CD8-positive, alpha-beta memory T cell (primary cell): ENCODE measurements at places on chromosomes 16 and 17. TPM values are rescaled to one million over a fixed set of nuclear protein-coding genes. Genes with fewer than 3 reads are reported as not detected.

Gene C16orf92
- total RNA-seq: not detected

DNA sequence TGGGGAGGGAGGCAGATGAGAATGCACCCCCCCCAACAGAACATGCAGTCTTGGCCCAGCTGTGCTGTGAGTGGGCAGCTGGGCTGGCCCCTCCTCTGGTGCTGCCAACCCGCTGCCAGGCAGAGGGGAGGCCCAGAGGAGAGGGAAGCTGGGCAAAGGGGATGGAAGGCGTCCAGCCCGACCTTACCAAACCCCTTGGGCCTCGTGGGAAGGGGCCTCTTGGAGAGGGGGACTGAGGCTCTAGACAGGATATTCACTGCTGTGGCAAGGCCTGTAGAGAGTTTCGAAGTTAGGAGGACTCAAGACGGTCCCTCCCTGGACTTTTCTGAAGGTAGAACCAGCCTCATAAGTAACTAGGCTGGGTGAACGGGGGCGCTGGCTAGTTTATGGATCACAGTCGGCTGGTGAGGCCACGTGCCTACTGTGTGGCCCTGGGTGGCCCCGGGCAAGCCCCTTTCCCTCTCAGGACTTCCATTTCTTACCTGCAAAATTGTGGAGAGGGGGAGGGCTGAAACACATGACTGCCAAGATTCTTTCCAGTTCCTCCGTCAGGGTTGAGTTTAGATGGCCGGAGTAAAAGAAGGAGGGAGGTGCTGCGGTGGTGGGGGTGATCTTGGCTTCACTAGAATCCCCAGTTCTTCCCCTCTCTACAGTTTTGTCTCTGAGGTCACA lies 857 bp upstream of the STAT5A start:
- peaks cover 30% of the 10 kb centered on the region for H3K4me1 ChIP-seq
- H3K27ac ChIP-seq: peak overlapping the region; percentile 88
- DNase-seq: peak; percentile 31

GRCh38 chr17:75553295-75554110 lies 28.0 kb downstream of the LLGL2 start:
- no peak overlapping the region for H3K27ac ChIP-seq
- H3K4me1 ChIP-seq: no peaks in the 10 kb centered on the region
- no peak overlapping the region for H3K4me3 ChIP-seq
- DNase-seq: no peak
- H3K36me3 ChIP-seq: no peaks in the 10 kb centered on the region

- H3K27me3 ChIP-seq: no peaks in the 10 kb centered on the region
- H3K27ac ChIP-seq: no peak overlapping the region
- DNase-seq: no peak
Measured at GRCh38 chr17:67181825-67182224, 63.2 kb downstream of the HELZ start.

- H3K36me3 ChIP-seq: no peaks in the 10 kb centered on the region
- H3K27ac ChIP-seq: no peak overlapping the region
- DNase-seq: no peak
- H3K27me3 ChIP-seq: no peaks in the 10 kb centered on the region
Measured at GRCh38 chr17:13398853-13399252, 202.9 kb downstream of the HS3ST3A1 start.
